Vagina (tissue), 2 donors: ENCODE measurements at places on chromosomes 2 and 18.

DNA sequence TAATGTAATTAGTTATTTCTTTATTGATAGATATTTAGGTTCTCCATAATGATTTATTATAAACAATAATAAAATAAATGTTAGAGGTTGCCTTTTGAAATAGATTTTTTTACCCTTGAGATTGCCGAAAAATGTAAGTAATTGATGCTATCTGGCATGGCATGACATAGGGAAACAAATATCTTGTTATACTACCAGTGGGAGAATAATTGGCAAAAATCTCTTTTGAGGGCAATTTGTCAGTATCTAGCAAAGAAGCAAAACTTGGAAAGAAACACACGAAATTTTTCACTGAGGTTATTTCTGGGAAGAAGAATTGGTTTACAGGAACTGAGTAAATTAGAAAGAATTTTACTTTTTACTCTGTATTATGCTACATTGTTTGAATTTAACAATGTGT, 547.2 kb upstream of the SETBP1 start:
- no peaks in the 10 kb centered on the region for H3K27me3 ChIP-seq
- no peak overlapping the region for H3K4me3 ChIP-seq
- no peak for DNase-seq

DNA sequence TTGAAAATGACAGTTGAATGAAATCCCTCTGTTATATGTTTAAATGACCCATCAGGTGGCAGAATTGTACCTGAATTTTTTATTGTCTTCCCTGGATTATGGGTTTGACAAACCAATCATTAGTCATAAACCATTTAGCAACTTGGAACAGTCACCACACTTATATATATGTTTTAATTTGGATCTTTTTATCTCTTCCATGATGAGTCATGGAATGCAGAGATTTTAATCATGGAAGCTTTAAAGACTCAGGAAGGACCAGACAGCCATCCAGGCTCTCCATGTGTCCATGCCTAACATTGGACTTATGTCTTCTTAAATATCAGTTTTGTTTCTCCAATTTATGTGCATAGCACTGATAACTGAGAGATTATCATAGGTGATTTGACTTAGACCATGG, 188.3 kb upstream of the ZSWIM2 start:
- H3K4me1 ChIP-seq: no peaks in the 10 kb centered on the region
- no peak overlapping the region for H3K27ac ChIP-seq
- DNase-seq: no peak
- H3K36me3 ChIP-seq: no peaks in the 10 kb centered on the region
- no peak overlapping the region for H3K4me3 ChIP-seq
- no peaks in the 10 kb centered on the region for H3K27me3 ChIP-seq

DNA sequence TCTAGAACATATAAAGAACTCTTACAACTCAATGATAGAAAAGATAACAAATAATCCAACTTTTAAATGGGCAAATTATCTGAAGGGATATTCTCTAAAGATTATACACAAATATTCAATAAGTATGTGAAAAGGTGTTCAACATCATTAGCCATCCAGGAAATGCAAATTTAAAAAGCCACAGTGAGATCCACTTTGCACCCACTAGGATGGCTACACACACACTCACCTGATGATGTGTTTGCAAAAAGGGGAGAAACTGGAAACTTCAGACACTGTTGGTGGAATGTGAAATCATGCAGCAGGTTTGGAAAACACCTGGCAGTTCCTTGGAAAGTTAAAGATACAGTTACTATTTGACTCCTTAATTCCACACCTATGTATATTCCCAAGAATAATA, 87.2 kb upstream of the GYPC start:
- H3K27ac ChIP-seq: no peak overlapping the region
- DNase-seq: no peak
- no peaks in the 10 kb centered on the region for H3K36me3 ChIP-seq
- no peak overlapping the region for H3K4me3 ChIP-seq
- H3K4me1 ChIP-seq: no peaks in the 10 kb centered on the region

- H3K4me3 ChIP-seq: no peak overlapping the region
- no peaks in the 10 kb centered on the region for H3K27me3 ChIP-seq
- DNase-seq: no peak
- no peaks in the 10 kb centered on the region for H3K4me1 ChIP-seq
- H3K27ac ChIP-seq: no peak overlapping the region
These were observed 104.6 kb downstream of the VIT start for GRCh38 chr2:36801088-36801487.

DNA sequence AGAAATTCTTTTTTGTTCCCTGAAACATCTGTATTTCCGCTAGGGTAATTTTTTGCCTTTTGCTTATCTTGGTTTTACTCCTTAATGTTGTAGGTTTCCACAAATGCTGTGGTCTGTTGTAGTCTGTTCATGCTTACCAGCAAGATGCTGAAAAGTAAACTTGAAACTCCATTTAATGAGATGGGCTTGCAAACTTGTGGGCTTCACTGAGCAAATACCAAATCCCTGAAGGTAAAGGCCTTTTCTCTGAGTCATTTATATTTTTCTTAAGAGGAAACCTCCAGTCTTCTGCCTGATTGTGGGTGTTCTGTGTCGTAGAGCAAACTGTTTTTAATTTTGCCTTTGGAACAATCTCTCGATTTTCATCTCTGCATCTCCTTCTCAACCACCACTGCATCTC, 9.3 kb downstream of the SP140 start:
- H3K27me3 ChIP-seq: no peaks in the 10 kb centered on the region
- no peaks in the 10 kb centered on the region for H3K36me3 ChIP-seq
- no peak overlapping the region for H3K4me3 ChIP-seq
- H3K4me1 ChIP-seq: no peaks in the 10 kb centered on the region

- no peaks in the 10 kb centered on the region for H3K27me3 ChIP-seq
- no peak for DNase-seq
- no peaks in the 10 kb centered on the region for H3K36me3 ChIP-seq
- H3K4me3 ChIP-seq: peak overlapping the region; percentile 69
These were observed 1.3 kb upstream of the ACKR3 start for GRCh38 chr2:236568068-236568921.

DNA sequence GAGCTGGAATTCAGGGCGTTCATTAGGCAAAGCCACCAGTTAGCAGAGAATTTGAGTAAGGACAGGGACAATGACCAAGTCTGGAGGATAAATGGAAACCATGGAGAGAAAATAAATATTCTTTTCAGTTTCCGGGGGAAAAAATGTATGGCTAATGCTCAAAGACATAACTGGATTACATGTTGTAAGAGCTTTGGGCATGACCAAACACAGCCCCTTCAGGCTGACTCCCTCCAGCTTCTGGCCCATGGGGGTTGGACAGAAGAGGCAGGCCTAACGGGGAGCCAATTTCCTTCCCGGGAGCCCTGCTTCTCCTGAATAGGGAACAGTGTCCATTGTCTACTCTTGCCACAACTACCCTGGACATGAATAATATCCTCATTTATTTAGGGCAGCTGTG, 39.5 kb upstream of the FOXI3 start:
- no peaks in the 10 kb centered on the region for H3K36me3 ChIP-seq
- no peak overlapping the region for H3K27ac ChIP-seq
- no peaks in the 10 kb centered on the region for H3K27me3 ChIP-seq
- H3K4me1 ChIP-seq: no peaks in the 10 kb centered on the region
- DNase-seq: no peak

DNA sequence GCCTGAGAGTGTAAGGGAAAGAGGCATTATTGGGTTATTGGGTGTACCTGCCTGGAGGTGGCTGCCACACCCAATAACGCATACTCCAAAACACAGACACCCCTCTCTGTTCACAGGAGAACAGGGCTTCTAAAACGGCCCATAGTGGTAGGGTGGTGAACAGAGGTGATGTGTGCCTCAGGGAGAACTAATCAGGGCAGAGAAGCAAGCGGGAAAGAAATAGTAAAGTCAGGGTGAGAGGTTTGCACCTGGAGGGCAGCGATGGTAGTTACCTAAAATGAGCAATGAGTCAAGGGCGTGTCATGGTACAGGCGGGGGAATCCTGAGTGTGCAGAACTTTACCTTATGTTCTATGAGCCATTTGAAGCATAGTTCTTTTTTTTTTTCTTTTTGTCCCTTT, 21.6 kb upstream of the VPS4B start:
- H3K27ac ChIP-seq: peak overlapping the region; percentile 70
- H3K36me3 ChIP-seq: no peaks in the 10 kb centered on the region

DNA sequence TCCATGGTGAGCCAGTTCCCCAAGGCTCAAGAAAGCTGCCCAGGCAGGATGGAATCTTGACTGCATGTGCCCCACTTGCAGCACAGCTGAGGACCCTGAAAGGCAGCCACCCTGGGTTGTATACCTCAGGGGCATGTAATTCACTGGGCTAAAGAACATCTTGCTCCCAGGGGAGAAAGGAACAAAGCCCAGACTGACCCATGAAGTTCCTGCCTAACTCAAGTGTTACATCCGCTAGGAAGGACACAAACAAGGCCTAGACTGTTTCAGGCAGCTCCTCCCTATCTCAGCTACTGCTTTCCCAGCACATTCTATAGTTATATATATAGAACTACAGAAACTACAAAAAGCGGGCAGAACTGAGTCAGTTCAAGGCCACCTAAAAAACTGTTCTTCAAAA, 69.0 kb downstream of the RBM43 start:
- H3K4me1 ChIP-seq: no peaks in the 10 kb centered on the region
- DNase-seq: no peak
- H3K27me3 ChIP-seq: no peaks in the 10 kb centered on the region

GRCh38 chr18:12336887-12337286, 28.8 kb downstream of the TUBB6 start:
- no peak overlapping the region for H3K4me3 ChIP-seq
- H3K27ac ChIP-seq: no peak overlapping the region
- no peaks in the 10 kb centered on the region for H3K4me1 ChIP-seq
- no peaks in the 10 kb centered on the region for H3K27me3 ChIP-seq

DNA sequence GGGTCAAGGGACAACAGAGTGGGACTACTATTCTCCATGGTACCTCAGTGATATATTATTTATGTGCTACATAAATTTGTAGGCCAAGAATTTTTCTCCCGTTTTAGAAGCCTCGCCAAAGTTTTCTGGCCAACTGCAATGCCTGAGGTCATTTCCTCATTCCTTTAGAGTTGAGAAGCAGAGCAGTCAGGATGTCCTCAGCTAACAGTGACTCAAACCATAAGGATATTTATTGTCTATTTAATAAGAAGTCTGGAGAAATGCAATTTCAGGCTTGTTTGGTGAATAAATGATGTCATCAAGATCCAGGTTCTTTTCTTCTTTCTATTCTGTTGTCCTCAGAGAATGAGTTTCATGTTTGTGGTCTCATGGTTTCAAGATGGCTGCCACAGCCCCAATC, 91.0 kb downstream of the ADCYAP1 start:
- H3K27me3 ChIP-seq: no peaks in the 10 kb centered on the region
- H3K4me1 ChIP-seq: no peaks in the 10 kb centered on the region
- no peaks in the 10 kb centered on the region for H3K36me3 ChIP-seq
- no peak for DNase-seq
- no peak overlapping the region for H3K4me3 ChIP-seq
- no peak overlapping the region for H3K27ac ChIP-seq

DNA sequence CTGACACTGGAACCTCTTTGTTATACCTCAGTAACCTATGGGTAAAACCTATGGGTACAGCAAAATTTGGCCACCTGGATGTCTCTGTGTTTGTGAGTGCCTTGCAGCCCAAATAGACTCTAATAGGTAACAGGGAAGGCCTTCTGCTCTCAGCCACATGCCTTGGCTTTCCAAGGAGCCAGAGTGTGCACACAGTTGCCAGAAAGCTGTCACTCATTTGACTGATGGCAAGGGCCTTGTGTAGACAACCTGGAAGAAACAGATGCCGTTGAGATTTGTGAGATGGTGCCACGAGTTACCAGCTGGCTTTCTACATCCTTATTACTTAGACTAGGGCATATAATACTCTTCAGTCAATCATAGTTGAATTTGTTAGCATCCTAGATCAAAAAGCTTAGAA, 90.1 kb upstream of the RAB12 start:
- H3K4me3 ChIP-seq: no peak overlapping the region
- DNase-seq: no peak
- H3K36me3 ChIP-seq: no peaks in the 10 kb centered on the region
- no peaks in the 10 kb centered on the region for H3K27me3 ChIP-seq
- no peaks in the 10 kb centered on the region for H3K4me1 ChIP-seq

DNA sequence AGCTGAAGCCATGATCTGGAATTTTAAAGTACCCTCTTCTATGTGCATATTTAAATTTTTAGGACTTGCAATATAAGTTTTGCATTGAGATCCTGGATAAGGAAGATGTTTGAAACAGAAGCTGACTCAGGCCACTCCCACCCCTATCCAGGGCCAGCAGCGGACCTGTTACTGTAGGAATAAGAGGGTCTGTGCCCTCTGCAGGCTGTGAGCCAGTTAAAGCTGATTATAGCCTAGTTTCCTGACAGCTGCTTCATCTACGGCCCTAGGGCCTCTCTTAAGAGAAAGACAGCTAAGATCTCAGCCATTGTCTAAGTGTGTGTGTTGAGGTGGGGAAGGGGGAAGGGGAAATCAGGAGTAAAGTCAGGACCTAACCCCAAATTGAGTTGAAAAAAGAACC, 234.0 kb downstream of the HAUS1 start:
- H3K36me3 ChIP-seq: no peaks in the 10 kb centered on the region
- H3K27me3 ChIP-seq: no peaks in the 10 kb centered on the region
- H3K4me3 ChIP-seq: no peak overlapping the region
- DNase-seq: no peak
- no peak overlapping the region for H3K27ac ChIP-seq

DNA sequence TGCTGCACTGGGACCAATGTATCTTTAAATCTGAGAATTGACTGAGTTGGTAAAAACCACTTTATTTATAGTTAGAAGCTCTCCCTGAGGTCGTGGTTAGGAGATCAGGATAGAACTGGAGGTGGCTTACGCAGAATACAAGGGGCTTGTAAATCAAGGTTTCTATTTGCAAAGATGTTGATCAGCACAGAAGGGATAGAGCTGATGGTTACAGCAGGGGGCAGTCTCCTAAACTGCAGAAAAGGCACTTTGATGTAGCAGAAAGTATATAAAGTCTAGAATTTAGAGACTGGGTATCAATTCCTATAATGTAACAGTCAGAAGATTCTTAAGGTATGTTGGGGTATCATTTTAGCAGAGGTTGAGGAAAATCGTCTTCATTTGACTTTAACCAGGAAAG, 25.2 kb upstream of the ACVR1 start:
- peaks cover 6% of the 10 kb centered on the region for H3K4me1 ChIP-seq
- H3K27ac ChIP-seq: no peak overlapping the region
- DNase-seq: no peak

DNA sequence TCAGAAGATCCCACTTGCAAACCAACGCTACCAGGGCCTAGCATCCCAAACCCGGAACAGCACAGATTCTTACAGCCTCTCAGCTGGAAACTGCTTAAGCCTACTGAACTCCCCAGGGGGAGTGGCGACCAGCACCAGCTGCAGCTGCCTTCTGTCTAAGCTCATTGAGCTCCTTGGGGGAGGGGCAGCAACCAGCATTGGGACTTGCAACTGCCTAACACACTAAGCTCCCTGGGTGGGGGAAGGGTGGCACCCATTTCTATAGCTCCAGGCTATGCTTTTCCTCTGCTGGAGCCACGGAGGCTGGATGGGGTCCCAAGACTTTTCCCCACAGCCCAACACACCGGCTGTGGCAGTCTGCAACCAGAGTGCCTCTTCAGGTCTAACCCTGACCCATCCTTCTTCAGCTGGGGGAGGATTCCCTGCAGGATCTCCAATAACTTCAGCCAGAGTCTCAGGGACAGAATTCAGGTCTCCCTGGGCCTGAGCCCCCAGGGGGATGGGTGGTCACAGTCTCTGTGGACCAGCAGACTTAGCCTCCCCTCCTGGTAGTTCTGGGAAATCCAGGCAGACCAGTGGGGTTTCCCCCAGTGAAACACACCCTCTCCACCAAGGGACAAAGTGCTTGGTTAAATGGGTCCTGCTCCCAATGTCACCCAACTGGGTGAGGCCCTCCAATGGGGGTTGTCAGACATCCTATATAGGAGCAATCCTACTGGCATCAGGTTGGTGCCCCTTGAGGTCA, 45.9 kb upstream of the ITGA4 start:
- DNase-seq: no peak
- H3K4me1 ChIP-seq: no peaks in the 10 kb centered on the region
- no peaks in the 10 kb centered on the region for H3K27me3 ChIP-seq
- H3K36me3 ChIP-seq: no peaks in the 10 kb centered on the region
- no peak overlapping the region for H3K27ac ChIP-seq
